ENCODE measurements at places on chromosomes 1 and 21. TPM values are rescaled to one million over a fixed set of nuclear protein-coding genes. Genes with fewer than 3 reads are reported as not detected.

The SYTL1 gene
- total RNA-seq = 104 TPM

The RXFP4 gene
- total RNA-seq = not detected

The C1orf141 gene
- not detected for total RNA-seq

The LCA5L gene
- 0.07 TPM for total RNA-seq

The C1orf185 gene
- total RNA-seq = not detected

The SMCP gene
- not detected for total RNA-seq

The SMIM1 gene
- total RNA-seq = not detected

The SHE gene
- not detected for total RNA-seq

The HRNR gene
- not detected for total RNA-seq

The KRTAP13-2 gene
- not detected for total RNA-seq

The TACSTD2 gene
- not detected for total RNA-seq

The STX12 gene
- total RNA-seq = 31.7 TPM

The COL9A2 gene
- total RNA-seq = 23.9 TPM
